GOT3 (cell line): ENCODE measurements at places on chromosomes 12 and 14.

- DNase-seq, result no peak
Observed at GRCh38 chr14:24908592-24909236, 141.2 kb downstream of the STXBP6 start.

DNA sequence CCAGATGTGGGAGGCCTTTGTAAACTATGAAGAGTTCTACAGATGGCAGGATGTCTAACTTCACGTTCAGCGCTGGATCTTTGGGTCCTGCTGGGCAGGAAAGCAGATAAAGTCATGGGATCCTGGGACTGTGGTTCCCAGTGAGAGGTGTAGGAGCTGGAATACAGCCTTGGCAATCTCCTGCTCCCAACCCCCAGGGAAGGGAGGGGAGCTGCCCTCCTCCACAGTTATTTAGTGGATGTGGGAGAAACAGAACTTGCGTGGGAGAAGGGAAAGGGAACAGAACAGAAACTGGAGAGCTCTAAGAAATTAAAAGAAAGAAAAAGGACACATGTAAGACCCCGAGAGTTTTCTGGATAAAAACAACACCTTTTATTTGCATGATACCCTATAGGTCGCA is 37.0 kb downstream of the NUAK1 start:
- DNase-seq, result no peak

- DNase-seq, result no peak
Observed at GRCh38 chr12:76422543-76423438, 74.6 kb upstream of the BBS10 start.

DNA sequence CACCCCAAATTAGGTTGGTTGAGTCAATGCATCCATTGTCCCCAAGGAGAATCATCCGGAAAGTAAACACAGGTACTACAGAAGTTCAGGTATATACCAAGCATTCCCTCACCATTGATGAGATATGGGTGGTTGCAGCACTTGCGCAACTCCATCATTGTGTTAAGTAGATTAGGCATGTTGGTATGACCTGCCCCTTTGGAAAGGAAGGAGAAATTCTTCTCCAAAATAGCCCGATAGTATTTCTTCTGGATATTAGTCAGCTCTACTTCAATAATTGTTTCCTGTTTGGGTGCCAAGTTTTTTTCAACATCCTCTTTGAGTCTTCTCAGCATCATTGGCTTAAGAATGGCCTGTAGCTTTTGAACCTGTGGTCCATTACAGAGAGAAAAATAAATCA is 21.3 kb upstream of the SUPT16H start:
- DNase-seq, result no peak

- no peak for DNase-seq
Observed at GRCh38 chr12:2297658-2298057, 244.9 kb downstream of the CACNA1C start.

- no peak for DNase-seq
Observed at GRCh38 chr12:96457191-96457930, 32.0 kb upstream of the CFAP54 start.

DNA sequence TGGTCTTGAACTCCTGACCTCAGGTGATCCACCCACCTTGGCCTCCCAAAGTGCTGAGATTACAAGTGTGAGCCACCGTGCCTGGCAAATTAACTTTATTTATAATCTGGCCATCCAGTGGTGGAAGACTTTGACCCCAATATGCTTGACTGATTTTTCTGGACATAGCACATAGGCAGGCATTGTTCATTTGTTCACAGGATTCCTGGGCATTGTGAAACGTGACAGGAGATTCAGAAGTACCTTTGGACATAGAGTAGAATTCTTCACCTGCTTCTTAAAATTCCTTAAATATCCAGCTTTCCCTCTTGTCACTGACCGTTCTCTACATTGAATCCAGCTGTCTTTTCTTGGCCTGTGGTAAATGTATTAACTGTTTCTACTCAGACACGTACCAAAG is 103.1 kb downstream of the SCN8A start:
- no peak for DNase-seq

- no peak for DNase-seq
Observed at GRCh38 chr12:132700212-132700822, 10.3 kb upstream of the PGAM5 start.
